Amniotic stem cell (primary cell): ENCODE measurements at places on chromosomes 11 and 22.
A peak's percentile ranks its signal among the peaks of the same experiment; 100 is the strongest.

DNA sequence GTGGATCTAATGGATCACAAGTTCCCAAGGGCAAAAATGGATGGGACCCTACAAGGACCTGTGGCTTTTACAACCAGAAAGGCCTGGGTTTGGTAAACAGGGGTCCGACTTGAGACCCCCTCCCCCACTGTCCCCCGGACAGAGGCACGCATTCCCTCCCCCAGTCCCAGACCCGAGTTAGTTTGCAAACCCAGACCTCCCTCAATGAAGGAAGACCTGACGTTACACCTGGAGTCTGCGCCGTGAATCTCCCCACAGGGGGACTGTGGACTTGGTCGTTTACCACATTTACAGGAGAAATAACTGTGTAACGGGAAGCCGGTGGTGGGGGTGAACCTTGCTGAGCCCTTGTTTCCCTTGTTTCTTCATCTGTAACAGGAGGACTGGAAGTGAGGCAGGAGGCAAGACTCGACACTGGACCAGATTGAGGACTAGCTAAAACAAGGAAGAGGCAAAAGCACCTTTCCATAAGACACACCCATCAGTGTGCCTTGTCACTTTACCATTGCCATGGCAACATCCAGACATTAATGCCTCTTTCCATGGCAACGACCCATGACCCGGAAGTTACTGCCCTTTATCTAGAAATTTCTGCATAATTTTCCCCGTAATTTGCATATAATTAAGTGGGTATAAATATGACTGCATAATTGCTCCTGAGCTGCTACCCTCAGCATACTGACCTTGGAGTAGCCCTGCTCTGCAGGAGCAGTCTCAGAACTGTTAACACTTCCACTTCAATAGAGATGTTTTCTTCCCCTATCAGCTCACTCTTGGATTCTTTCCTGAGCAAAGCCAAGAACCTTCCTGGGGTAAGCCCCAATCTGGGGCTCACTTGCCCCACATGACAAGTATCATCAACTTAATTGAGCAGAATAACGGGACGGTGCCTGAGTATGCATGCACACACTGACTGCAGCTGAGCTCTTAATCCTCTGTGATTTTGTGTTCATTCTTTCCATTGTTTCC lies 25.4 kb downstream of the PDGFB start:
- DNase-seq = no peak

DNA sequence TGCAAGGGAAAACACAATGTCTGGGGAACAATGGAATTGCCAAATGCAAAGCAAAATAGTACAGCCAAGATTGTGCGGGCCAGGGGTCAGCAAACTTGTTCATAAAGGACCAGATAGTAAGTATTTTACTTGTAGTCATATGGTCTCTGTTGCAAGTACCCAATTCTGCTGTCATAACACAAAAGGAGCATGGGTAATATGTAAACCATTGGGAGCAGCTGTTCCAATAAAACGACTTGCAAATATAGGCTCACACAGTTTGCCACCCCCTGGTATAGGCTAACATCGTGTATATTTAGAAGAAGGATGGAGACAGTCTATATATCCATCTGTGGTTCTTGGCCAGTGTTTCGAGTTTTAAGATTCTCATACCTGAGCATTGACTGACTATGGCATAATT lies 15.6 kb downstream of the SDHAF2 start:
- DNase-seq = no peak

GRCh38 chr11:119166368-119167076 lies 2.0 kb upstream of the NLRX1 start:
- DNase-seq = no peak

DNA sequence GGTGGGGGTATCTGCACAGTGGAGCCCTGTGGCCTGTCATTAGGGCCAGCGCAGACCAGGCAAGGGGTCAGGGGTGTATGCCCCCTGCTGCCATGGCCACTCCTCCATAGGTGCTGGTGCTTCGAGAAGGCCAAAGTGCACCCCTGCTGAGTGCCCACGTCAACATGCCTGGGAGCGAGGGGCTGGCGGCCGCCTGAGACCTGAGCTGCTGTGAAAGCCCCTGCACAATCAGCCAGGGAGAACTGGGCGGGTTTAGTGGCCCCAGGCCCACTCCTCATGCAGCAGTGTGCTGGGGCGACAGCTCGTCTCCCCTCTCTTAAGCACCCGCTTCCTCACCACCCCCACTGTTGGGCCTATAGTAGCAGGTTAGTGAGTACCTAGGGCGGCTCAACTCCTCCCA lies 14.0 kb downstream of the ZDHHC24 start:
- DNase-seq = no peak

DNA sequence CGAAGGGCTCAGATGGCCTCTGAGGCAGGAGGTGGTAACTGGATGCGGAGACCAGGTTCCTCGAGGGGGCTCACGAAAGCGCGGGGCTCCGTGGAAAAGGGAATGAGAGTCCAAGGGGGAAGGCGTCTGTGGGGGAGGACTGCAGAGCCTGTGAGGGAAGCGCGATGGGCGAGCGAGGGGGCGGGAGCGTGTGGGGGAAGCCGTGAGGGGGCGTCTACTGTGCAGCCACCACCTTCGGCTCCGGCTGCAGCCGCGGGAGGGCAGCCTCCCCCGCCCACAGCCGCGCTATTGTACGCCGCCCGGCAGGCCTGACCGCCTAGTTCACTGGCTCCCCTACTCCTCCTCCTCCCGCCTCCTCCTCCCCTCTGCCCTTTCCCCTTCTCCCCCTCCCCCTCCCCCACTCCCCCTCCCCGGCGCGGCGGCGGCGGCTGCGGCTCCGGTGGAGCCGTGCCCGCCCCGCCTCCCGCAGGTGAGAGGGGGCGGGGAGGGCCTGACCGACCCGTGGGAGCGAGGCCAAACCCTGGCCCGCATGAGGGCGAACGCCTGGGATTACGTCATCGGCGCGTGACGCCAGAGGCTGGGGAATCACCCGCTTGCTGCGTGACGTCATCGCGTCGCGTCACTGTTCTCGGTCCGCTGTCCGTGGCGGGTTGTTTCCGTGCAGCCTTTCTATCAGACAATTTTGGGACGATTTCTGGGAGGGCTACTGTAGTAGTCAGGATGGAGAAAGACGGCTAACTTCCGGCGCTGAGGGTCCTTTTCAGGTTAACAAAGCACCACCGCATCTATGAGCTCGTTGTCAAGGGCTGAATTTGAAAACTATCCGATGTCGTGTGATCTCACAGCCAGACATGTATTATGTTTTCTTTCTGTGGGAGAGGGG lies at the start of gene PAK1:
PAK1 (minus strand) TSS at position 294 of the 883 bp plus-strand sequence. CDS start 81,574 bp downstream, outside the sequence.
- DNase-seq = peak; percentile 67

DNA sequence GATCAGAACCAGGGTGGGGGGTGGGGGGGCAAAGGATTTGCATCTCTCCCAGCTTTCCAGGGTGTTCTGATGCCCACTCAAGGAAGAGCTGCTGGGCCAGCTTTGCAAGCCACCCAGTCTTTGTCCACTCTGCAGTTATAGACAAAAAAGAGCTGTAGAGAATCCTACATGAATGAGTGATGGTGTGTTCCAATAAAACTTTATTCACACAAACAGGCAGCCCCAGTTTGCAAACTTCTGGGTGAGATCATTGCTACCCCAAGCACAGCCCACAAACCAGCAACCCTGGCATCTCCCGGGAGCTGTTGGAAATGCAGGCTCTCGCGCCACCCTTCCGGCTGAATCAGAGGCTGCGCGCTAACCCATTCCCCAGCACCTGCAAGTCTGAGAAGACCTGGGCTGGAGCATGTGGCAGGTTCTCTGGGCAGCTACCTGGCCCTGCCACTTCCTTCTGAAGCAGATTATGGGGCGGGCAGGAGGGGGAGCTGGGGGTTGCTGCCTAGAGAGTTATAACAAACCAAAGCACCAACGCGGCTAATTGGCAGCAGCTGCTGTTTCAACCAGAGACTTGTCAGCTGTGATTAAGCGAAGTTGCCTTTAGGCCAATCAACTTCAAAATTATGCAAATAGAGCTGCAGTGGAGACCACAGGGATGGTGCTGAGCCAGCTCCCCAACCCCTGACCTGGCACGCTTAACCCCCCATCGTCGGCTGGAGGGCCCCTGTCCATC lies 3.8 kb upstream of the SHISAL1 start:
- DNase-seq = no peak

GRCh38 chr11:108871867-108872266 lies 207.0 kb downstream of the DDX10 start:
- no peak for DNase-seq

GRCh38 chr11:47413351-47413750 lies 5.0 kb downstream of the SLC39A13 start:
- DNase-seq = no peak

- DNase-seq = no peak
Observed at GRCh38 chr11:7527029-7527428, 13.2 kb downstream of the PPFIBP2 start.

DNA sequence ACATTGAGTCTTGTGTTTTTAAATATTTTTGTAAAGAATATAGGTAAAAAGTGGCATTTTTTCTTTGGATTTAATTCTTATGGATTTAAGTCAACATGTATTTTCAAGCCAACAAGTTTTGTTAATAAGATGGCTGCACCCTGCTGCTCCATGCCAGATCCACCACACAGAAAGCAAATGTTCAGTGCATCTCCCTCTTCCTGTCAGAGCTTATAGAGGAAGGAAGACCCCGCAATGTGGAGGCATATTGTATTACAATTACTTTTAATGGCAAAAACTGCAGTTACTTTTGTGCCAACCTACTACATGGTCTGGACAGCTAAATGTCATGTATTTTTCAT lies 333 bp upstream of the CD3E start:
- DNase-seq = no peak

DNA sequence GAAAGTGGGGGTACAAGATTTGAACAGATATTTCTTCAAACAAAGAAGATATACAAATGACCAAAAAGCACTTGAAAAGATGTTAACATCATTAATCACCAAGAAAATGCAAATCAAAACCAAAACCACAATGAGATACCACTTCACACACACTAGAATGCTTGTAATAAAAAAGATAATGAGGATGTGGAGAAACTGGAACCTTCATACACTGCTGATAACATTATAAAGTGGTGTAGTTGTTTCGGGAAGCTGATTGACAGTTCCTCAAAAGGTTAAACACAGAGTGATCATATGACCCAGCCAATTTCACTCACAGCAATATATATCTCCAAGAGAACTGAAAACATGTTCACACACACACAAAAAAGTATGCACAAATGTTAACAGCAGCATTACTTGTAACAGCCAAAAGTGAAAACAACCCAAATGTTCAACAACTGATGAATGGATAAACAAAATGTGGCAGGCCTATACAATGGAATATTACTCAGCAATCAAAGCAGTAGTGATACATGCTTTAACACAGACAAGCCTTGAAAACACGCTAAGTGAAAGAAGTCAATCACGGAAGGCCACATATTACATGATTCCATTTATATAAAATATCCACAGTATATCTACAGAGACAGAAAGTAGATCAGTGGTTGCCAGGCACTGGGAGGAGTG lies 15.1 kb downstream of the PITPNB start:
- no peak for DNase-seq

DNA sequence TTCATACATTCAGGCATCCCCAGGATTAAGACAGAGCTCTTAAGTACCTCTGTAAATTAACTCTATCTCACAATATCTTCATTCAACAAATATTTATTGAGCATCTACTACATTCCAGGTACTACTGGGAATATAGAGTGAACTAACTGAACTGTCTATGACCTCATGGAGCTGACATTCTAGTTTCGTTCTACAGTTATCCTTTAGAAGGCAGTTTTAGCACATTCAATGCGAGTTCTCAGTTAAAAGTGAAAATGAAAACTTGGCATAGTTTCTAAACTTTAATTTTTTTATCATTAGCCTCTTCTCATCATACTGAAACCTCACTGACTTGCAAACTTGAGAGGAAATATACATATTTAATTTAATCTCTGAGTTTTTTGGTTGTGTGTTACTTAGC lies 10.7 kb upstream of the MS4A6E start:
- DNase-seq = no peak

DNA sequence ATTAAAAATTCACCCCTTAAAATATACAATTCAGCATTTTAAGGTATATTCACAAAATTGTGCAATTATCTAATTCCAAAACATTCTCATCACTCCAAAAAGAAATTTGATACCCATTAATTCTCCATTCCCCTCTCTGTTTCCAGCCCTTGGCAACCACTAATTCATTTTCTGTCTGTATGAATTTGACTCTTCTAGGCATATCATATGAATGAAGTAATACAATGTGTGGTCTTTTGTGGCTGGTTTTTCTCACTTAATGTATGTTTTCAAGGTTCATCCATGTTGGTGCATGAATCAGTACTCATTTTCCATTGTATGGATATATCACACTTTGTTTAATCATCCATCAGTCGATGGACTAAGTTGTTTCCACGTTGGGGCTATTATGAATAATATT lies 29.0 kb upstream of the ACCSL start:
- no peak for DNase-seq

- DNase-seq = no peak
Observed at GRCh38 chr22:50170453-50171318, at the start of gene PANX2. PANX2 (plus strand) TSS chr22:50170731; CDS start chr22:50170731, 0 bp downstream.

DNA sequence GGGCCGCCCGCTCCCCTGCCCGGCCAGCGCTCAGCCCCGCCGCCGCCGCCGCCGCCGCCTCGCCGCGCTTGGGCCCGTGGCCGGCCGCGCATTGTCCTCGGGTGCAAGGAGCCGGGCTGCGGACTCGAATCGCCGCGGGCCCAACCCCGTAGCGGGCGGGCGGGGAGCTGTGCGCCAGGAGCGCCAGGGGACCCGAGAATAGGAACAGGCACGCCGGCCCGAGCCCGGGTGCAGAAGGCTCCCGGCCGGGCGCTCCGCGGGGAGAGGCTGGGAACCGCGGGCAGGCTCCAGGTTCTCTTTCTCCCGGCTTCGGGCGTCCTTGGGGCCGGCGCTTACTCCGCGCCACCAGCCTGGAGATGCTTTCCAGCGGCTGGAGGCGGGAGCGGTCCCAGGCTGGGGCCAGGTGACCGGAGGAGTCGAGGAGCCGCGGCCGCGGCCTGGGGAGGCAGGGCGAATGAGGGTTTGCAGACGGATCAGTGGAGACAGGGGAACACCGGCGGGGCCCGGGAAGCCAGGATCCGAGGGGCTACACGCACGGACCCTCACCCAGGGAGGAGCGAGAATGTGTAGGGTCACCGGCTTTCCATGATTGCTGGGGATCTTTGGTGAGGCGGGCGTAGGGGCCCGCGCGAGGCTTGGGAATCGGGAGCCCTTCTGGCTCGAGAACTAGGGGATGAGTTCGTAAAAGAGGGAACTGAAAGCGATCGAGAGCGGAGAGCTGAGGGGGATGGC lies 726 bp downstream of the PKNOX2 start:
- DNase-seq = no peak

- DNase-seq = no peak
Observed at GRCh38 chr11:11105361-11105760, 247.5 kb upstream of the ZBED5 start.

GRCh38 chr11:30508594-30508993 lies 77.6 kb downstream of the MPPED2 start:
- DNase-seq = no peak

- DNase-seq = no peak
Observed at GRCh38 chr11:75635066-75635862, 33.6 kb downstream of the MAP6 start.

DNA sequence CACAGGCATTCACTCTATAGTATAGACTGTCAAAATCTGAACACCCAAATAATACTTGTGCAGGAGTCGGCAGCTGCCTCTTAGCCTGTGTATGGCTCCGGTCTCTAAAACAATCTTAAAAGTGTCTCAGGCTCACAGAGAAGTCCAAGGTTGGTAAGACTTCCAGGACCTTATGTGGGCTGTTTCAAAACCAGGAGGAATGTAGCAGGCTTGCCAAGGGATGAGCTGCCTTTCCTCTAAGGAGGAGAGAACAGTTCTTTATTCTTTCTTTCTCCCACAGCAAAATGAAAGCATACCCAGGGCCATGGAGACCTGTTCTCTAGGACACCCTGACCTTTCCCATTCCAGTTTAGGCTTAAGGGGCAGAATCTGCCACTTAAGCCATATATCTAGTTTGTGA lies 176.5 kb downstream of the TRPC6 start:
- no peak for DNase-seq

- no peak for DNase-seq
Observed at GRCh38 chr11:125550780-125551179, 18.5 kb upstream of the EI24 start.
